ENCODE measurements at places on chromosomes 6 and 20.
A peak's percentile ranks its signal among the peaks of the same experiment; 100 is the strongest.

- DNase-seq: no peak
Measured at GRCh38 chr6:13558718-13559117, 15.7 kb upstream of the SIRT5 start.

- DNase-seq: no peak
Measured at GRCh38 chr6:11201015-11201414, 31.5 kb downstream of the NEDD9 start.

DNA sequence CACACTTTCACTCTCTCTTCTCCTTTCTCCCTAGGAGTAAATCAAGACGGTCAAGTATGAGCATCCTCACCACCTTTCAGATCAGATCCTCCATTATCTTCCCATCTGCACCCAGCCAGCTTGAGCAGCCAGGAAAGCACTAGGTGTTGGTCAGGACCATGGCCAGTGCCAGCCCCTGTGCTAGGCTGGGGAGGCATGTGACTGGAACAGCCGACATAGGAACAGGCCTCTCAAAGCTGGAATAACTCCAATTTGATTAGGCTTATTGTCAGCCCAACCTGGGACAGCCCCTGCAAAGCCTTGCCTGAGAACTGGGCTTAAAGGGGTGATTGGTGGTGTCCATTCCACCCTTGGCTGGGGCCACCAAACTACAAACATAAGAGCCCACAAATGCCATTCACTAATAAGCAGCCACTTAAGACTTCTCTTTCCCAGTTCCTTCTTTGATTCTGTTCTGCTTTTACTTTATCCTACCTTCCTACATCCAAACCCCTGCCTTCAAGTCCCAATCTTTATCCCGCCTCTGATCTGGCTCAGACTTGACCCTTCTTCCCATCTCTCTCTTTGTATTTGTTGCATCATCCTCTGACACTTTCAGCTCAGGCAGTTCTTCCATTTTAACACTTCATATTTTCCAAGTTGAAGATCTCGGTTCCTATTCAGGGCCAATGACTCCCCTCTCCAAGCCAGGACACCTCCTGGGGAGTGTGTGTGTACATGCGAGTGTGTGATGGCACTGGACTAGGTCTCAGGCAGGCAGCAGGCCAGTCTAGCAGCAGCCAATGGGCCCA lies 4.5 kb upstream of the TREM2 start:
- DNase-seq: no peak

GRCh38 chr20:4999788-5000187 lies 1.5 kb downstream of the SLC23A2 start:
- DNase-seq: no peak

GRCh38 chr20:44087857-44088120 lies 99.2 kb downstream of the JPH2 start:
- no peak for DNase-seq

DNA sequence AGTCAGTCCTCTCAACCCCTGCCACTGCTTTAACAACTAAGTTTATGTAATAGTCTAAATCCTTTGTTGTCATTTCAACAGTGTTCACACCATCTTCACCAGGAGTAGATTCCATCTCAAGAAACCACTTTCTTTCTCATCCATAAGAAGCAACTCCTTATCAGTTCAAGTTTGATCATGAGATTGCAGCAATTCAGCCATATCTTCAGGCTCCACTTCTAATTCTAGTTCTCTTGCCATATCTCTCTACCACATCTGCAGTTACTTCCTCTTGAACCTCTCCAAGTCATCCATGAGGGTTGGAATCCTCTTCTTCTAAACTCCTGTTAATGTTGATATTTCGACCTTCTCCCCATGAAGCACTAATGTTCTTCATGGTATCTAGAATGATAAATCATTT lies 57.9 kb upstream of the FOXO3 start:
- no peak for DNase-seq

GRCh38 chr6:27873021-27873940 lies 38.9 kb downstream of the OR2B2 start:
- DNase-seq: no peak

- no peak for DNase-seq
Measured at GRCh38 chr20:50548396-50548795, 38.2 kb downstream of the PTPN1 start.

DNA sequence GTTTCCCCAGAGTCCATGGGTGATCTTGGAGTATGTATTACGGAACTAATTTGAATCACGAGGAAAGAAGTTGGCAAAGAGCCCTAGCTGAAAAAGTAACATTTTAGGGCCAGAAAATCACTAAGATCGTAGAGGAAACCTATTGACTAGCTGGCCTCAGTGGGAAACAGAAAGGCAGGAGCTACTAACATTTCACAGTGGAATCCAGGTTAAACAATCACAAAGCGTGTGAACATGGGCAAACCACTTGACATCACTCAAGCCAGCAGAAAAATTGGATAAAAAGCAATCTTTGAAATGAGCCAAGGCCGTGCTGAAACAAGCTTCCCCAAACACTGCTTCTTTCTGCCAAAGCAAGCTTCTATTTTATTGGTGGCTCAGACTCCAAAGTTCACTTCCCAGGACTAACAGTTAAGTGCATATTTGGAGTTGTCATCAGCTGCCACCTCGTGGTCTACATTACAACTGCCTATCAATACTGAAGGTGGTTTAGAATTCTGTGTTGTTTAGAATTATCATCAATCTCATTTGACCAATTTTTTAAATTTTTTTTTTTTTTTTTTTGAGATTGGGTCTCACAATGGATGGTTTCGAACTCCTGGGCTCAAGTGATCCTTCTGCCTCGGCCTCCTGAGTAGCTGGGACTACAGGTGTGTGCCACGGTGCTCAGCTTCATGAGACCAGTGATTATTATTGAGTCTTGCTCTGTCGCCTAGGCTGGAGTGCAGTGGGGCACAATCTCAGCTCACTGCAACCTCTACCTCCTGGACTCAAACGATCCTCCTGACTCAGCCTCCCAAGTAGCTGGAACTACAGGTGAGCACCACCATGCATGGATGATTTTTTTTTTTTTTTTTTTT lies 10.6 kb downstream of the RPS10 start:
- no peak for DNase-seq

GRCh38 chr20:9126527-9126926 lies 57.6 kb downstream of the PLCB4 start:
- DNase-seq: no peak

- DNase-seq: no peak
Measured at GRCh38 chr6:107491760-107492660, 2.1 kb downstream of the SOBP start.

GRCh38 chr6:150417899-150418826 lies 49.4 kb downstream of the IYD start:
- no peak for DNase-seq

DNA sequence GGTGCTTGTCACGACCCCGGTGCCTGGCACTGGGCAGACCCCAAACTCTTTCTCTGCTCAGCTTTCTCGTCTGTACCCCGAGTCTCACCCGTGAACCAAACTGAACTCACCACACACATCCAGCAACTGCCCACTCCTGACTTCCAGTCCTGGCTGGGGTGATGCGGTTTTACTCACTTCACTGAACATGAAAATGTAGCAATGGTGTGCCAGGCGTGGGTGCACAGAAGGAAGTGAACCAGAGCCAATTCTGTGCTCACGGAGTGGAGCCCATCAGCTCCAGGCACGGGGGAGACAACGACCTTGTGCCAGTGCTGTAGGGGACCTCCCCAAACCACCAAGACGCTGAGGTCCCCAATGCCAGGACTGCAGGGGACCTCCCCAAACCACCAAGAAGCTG lies 78.7 kb upstream of the AFDN start:
- DNase-seq: no peak

DNA sequence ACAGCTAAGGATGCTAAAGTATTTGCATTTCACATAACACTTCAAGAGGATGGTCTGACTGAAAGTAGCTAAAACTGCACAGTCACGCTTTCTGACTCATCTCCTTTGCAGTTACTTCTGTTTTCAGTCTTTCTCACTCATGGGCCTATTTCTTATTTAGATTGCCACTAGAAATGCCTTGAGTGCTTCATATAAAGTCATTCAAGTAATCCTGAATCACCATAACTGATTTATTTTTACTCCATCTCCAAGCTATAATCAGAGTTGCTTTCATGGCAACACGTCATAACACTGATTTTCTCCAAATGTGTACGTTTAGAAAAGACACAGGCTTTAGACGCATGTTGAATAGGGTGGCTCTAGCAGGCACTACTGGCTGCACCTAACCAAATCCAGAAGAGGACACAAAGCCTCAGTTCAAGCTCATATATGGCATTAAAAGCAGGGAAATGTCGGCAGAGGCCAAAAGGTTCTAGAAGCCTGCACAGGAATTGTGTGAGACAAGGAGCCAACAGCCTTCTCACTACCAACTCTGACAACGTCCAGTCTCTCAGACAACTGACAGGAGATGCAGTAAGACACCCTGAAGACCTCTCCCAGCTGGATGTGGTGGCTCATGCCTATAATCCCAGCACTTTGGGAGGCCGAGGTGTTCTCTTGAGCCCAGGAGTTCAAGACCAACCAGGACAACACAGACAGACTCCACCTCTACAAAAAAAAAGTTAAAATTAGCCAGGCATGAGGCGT lies 64.1 kb upstream of the BEND6 start:
- no peak for DNase-seq

DNA sequence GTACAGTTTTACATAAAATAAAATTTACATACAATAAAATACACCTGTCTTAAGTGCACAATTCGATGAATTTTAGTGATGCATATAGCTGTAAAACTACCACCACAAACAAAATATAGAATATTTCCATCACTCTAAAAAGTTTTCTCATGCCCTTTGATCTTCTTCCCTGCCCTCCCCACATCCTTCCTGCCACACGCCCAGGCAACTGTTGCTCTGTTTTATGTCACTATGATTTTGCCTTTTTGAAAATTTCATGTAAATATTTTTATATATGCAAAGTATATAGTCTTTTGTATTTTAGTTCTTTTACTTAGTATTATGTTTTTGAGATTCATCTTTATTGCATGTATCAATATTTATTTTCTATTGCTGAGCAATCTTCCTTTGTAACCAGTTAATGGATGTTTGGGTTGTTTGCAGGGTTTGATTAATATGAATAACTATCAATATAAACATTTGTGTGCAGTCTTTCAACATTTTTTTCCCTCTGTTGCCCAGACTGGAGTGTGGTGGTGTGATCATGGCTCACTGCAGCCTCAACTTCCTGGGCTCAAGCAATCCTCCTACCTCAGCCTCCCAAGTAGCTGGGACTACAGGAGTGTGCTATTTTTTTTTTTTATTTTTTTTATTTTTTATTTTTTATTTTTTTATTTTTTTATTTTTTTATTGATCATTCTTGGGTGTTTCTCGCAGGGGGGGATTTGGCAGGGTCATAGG lies 23.8 kb upstream of the SAMHD1 start:
- DNase-seq: no peak

DNA sequence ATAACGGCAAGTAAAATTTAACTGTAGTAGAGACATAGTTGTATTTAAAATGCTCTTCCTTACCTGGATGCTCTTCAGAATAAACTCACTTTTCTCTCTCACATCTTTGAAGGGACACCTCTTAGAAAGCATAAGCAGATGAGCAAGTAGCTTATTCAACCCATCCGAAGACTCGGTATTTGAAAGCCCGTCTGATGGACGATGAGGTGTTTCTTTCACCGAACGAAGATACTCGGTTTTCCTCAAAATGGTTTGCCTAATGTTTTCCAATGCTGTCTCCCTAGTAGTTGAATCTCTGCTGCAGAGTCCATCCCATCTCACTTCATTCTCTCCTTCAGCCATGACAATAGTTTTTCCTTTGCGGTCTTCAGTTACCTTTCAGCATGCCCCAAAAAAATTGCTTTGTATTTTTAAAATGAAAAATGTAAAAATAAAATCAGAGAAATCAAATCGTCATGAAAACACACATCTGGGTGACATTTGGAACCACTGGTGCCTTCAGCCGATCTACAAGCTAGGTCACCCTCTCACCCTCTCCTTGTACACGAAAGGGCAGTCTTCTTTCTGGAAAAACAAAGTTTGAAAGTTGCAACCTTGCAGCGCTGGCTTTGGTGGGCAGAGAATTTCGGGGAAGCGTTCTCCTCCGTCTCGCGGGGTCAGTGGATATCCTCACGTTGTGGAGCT lies 772 bp downstream of the SESN1 start:
- no peak for DNase-seq

- no peak for DNase-seq
Measured at GRCh38 chr6:15297895-15298590, 52.2 kb downstream of the JARID2 start.

DNA sequence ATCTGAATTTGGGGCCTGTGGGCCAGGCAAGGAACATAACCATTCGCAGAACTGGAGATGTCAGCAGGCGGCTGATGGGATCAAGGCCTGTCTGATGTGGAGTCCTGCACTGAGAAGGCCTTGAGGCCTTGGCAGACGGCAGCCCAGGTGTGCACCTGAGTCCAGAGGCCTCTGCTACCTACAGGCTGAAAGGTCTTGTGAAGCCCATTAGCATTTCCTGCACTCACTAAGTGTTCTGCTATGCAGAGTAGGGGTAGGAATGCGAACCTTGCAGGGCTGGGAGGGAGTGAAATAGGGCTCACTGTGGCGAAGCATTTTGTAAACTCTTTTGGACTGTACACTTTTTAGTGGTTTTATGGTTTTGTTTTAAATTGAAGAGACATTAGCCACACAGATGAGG lies 48.3 kb upstream of the RNF24 start:
- DNase-seq: no peak

DNA sequence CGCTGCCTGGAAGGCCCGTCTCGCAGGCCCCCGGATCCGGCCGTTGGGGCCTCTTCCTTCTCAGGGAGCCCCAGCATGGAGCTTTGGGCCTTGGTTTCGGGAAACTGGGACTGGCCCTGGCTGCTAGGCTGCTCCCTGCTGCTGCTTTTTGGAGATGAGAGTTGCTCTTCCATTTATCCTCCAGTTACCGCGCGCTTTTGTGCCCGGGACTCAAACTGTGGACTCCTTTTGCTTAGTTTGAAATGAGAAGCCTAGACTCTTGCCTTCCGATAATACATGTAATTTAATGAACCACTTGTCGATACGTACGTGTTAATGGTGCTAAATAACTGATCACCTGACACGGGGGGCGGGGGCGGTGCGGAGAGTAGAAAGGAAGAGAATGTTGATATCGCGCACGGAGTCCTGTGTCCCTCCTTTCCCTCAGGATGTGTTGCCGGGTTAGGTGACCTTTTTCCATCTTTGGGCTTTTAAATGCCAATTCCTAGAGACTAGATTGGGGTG lies 968 bp downstream of the PHF3 start:
- peak; percentile 27 for DNase-seq

GRCh38 chr20:19756761-19757486 lies 1.1 kb upstream of the RIN2 start:
- DNase-seq: no peak

GRCh38 chr6:143745166-143746133 lies 67.7 kb downstream of the PHACTR2 start:
- DNase-seq: no peak

DNA sequence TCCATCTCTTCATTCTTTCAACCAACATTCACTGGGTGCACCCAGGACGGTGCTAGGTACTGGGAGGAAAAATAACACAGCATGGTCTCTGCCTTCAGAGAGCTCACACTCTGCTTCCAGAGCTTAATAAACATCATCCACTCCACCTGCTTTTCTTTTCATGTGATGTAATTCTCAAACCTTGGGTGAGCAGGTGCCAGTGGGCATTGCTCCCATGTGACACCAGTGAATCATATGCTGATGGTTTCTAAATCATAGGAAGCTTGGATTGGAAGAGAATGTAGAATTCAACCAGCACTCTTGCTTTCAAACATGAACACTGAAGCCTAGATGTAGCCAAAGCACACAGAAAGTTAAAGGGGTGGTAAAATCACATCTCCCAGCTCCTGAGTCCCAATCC lies 189.8 kb downstream of the FOXA2 start:
- DNase-seq: no peak

Measured in activated CD8-positive, alpha-beta memory T cell treated with anti-CD3 and anti-CD28 coated beads for 1 hour (primary cell).